ENCODE measurements at places on chromosomes 3 and 15.

- no peak for DNase-seq
Observed at GRCh38 chr15:55422089-55422488, 13.8 kb downstream of the PIERCE2 start.

GRCh38 chr3:59704292-59704691, 654.5 kb upstream of the CFAP20DC start:
- DNase-seq, result no peak

DNA sequence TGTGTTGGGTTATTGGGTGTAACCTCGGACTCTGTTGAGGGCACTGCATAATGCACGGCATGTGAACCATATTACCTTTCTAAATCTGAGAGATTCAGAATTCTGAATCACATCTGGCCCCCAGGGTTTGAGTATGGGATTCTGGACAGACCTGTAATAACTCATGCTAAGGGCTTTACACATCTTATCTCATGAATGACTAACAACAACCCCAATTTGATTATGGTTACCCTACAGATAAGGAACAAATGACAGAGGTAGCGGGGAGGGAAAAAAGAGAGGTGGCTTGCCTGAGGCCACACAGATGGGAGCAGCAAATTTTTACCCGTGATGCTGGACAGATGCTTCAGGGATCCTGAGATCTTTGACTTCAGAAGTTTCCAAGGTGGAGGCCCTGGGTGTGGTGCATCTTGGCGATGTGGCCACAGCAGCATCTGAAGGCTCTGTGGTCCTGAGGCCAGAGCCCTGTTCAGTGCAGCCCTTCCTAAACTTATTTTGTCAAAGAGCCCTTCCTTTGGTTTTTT, 43.8 kb downstream of the POMGNT2 start:
- DNase-seq, result no peak

GRCh38 chr3:78736863-78737262, 1030.9 kb downstream of the ROBO1 start:
- DNase-seq, result no peak

DNA sequence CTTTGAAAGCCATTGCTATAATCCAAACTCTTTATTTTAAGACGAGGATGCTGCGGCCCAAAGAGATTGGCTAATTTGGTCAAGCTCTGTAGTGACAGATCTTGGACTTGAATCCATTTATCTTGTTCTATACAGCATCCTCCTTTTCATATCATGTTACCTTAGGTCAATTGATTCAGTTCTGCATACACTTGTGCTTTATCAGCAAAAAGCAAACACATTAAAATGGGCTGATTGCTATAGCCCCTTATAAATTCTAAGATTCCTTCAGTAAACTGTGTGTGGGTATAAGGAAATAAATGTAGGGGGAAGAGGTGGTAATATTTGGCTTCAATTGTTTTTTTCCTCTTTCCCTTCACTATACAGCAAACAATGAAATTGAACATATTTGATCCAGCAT, 40.1 kb upstream of the NECTIN3 start:
- no peak for DNase-seq

- no peak for DNase-seq
Observed at GRCh38 chr3:182523836-182524235, 269.5 kb upstream of the ATP11B start.

GRCh38 chr15:100198442-100198841, 143.3 kb downstream of the ADAMTS17 start:
- DNase-seq, result no peak

DNA sequence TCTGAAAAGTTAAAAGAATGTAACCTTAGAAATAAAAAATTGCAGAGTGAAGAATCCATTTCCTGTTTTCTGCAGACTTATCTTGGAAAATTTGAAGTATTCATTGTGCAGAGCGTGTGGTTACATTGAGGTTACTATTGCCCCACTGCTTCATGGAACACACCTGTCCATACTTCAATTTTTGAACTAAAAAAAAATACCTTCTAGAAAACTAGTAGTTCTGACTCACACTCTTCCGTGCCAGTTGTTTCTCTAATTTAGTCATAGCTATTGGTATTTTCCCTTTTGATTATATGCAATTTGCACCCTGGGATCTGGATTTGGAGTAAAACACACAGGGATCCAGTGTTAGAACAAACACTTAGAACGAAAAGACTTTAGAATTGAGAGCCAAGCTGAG, 111.8 kb upstream of the LYSMD4 start:
- no peak for DNase-seq

- DNase-seq, result no peak
Observed at GRCh38 chr3:176521531-176522175, 675.6 kb downstream of the TBL1XR1 start.

DNA sequence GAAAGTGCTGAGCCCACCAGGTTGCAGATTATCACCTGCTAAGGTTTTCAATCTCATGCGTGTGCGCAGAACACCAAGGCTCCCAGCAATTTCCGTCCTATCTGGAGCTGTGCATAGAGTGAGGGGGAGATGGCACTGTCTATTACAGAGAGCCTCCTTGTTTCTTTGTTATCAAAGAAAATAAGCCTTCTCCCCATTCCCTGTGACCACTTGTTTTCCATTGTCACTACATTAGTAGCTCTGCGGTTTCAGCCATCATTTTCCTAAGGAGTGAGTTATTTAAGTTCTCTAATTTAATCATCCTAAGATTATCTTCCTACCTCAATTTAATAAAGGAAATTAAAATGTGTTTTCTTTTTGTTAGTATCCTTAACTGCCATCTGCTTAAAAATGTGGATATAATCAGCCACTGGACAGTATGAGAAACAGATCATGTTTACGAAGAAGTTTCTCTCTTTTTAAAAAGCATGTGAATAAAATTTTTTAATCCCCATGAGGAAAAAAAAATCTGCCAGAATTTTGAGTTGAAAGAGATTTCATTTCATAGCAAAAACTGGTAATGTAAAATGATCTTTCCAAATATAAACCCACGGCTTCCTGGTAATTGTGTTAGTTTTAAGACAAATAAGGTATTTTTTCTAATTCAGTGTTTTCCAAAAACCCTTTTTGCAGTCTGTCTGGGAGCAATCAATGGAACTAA, 172.3 kb upstream of the UBE2E1 start:
- no peak for DNase-seq
